ENCODE measurements at places on chromosomes 11 and 22.

DNA sequence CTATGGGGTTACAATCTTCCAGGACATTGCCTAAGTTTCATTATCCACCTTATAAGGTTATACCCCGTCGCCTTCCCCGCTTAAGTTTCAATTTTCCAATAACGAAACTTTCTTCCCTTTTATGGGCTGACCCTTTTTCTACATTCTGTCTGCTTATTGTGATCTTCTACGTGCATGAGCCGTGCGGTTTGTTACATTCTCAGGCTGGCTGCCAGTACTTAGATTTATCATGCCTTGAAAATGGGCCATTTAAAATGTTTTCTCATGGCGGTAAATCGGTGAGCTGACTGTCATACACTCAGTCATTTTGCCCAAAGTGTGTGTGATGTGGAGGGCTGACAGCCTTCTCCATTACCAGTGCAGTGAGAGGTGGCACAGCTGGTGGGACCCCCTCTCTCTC, 23.3 kb downstream of the DGCR6L start:
- DNase-seq = no peak

GRCh38 chr11:30326114-30326778, 3.3 kb downstream of the ARL14EP start:
- no peak for DNase-seq

- no peak for DNase-seq
Measured at GRCh38 chr11:96203567-96204365, 139.2 kb downstream of the MAML2 start.

- DNase-seq = no peak
Measured at GRCh38 chr22:35020517-35020916, 45.4 kb upstream of the ISX start.

DNA sequence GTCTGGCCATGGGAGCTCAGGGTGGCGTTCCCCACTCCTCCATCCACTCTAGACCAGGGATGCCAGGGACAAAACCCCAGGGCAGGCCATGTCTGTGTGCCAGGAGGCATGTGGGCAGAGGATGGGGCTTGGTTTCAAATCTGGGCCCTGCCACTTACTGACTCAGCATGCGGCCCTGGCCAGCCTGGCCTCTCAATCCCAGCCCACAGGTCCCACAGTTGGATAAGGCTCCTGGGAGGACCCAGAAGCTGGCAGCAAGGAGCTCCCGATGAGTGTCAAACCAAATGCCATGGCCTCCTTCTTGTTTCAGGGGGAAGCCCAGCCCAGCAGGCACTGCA, 1290.4 kb downstream of the BRD1 start:
- DNase-seq = no peak

DNA sequence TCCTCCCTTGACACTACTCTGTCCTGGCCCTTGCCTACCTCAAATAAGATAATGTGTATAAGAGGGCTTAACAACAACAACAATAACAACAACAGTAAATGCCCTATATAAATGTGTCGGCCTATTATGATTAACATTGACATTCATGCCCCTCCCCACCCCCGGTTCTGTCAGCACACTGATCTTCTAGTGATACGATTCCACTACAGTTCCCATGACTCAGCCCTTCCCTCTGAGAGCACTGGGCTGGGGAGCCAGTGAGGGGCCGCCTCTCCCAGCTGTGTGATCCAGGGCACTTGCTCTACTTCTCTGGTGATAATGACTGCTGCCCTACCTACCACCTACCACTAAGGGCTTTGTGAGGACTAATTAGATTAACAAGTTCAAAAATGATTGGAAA, 92.2 kb upstream of the PHOX2A start:
- DNase-seq = no peak

- DNase-seq = no peak
Measured at GRCh38 chr11:74677131-74677530, 54.1 kb downstream of the CHRDL2 start.

DNA sequence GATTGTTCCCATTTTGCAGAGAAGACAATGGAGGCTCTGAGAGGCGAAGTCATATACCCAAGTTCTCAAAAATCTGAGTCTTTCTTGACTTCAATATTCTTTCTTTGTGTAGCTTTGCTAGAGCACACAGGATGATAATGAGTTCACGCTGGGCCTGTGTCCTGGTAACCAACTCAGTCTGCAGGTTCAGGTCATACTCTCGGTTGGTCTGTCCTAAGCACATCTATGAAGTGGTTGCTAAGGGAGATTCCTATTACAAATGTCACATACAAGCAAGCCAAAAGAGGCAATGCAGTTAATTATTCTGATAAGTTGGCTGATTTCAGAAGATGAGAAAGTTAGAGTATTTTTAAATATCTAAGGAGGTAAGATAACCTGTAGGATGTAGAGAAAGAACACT, 481.0 kb downstream of the SOX6 start:
- no peak for DNase-seq

GRCh38 chr11:84157639-84158038, 871.5 kb upstream of the CCDC90B start:
- DNase-seq = no peak

GRCh38 chr11:117771197-117771596, 25.8 kb downstream of the DSCAML1 start:
- no peak for DNase-seq

GRCh38 chr11:81365496-81365895, 1368.2 kb downstream of the FAM181B start:
- no peak for DNase-seq

DNA sequence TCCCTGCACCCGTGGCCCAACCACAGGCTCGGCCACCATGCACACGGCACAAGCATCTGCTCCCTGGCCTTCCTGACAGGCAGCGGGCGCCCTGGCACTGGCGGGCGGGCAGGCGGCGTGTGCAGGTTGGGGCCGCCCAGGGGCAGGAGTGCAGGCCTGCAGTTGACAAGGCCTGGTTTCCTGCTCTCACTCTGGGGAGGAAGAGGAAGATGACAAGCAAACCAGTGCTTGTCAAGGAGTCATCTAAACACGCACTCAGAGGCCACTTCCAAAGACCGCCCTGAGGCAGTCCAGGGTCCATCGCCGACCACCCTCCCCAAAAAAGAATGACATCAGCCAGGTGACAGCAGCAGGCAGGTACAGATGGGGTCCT, 65.3 kb upstream of the LINC01488 start:
- DNase-seq = no peak

- DNase-seq = no peak
Measured at GRCh38 chr11:129286813-129287212, 88.8 kb upstream of the BARX2 start.

DNA sequence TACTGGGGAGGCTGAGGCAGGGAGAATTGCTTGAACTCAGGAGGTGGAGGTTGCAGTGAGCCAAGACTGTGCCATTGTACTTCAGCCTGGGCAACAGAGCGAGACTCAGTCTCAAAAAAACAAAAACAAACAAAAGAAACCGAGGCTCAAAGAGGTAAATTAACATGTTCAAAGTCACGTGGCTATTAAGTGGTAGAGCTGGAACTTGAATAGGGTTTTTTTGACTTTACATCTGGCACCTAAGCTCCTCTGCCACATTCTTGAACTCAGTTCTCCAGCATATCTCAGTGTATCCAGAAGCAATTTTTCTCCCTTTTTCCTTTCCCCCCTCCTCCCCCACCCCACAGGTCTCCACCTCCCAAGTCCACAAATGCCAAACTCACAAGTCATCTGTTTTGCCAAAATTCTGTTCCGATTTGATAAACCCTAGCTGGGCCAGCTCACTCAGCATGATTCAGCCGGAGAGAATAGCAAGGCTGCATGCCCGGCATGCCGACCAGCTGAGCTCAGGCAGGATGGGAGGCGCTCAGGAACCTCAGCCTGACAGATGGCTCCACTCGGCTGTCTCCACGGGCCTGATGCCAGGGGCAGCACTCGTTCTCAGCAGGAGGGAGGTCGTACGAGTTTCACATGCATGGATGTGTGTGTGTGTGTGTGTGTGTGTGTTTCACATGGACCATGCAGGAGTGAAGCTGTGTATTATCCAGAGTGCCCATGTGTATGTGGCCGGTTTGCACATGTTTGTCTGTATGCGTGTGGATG, 63.2 kb upstream of the RRAS2 start:
- DNase-seq = no peak

GRCh38 chr11:37115963-37116362, 517.9 kb upstream of the RAG2 start:
- no peak for DNase-seq

GRCh38 chr22:17772958-17773605, 1.2 kb downstream of the BID start:
- DNase-seq = no peak

- no peak for DNase-seq
Measured at GRCh38 chr11:44868021-44868420, 82.7 kb downstream of the TP53I11 start.

GRCh38 chr22:45544588-45545170, 42.0 kb downstream of the FBLN1 start:
- no peak for DNase-seq

- no peak for DNase-seq
Measured at GRCh38 chr11:87083029-87083428, 45.3 kb downstream of the TMEM135 start.

- no peak for DNase-seq
Measured at GRCh38 chr11:2477254-2477653, 32.4 kb downstream of the KCNQ1 start.

GRCh38 chr11:30015725-30016412, 961 bp downstream of the KCNA4 start:
- no peak for DNase-seq

GRCh38 chr11:96199563-96200025, 143.4 kb downstream of the MAML2 start:
- no peak for DNase-seq

All from activated naive CD4-positive, alpha-beta T cell (primary cell).